ENCODE measurements at places on chromosomes 2 and 18.

GRCh38 chr18:34929336-34929780 lies 111.9 kb upstream of the MAPRE2 start:
- no peak for DNase-seq

GRCh38 chr2:71500426-71501079 lies 47.2 kb downstream of the DYSF start:
- DNase-seq: no peak

GRCh38 chr2:134225841-134226240 lies 28.0 kb upstream of the MGAT5 start:
- DNase-seq: no peak

- DNase-seq: no peak
These were observed 34.0 kb downstream of the PIGN start for GRCh38 chr18:62152844-62153243.

DNA sequence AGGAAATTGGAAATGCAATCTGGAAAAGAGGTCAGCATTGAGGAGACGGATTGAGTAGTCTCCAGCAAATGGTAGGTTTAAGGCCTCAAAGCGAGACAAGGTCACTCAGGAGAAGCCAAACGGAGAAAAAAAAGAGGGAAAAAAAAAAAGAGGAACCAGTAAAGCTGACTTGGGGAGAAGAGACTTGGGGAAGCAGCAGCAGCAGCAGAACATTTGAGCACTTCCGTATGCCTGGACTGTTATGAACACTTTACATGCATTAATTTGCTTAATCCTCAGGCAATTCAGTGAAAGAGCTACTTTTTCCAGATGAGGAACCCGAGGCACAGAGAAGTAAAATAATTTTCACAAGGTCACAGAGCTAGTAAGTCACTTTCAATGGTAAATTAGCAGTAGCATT lies 81.3 kb downstream of the OSBPL6 start:
- peak; percentile 64 for DNase-seq

GRCh38 chr2:196598846-196599245 lies 40.7 kb upstream of the CCDC150 start:
- DNase-seq: no peak

DNA sequence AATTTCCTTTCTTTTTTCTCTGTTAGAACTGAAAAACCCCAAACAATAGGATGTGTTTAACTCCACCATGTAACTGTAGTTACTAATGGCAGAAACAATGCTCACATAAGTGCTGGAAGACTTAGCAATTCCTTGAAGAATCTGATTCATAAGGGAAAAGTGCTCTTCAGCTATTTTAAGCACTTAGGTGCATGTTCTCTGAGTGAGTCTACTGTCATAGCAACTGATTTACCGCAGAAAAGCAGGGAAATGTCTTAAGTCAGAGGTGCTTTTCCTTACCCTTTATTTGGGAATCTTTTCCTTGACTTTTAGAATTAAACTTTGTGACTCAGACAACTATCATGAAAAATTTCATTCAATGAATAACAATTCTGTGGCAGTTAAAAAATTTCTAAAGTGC lies 65.4 kb upstream of the NABP1 start:
- no peak for DNase-seq

GRCh38 chr2:133574620-133575019 lies 6.4 kb upstream of the NCKAP5 start:
- DNase-seq: no peak

DNA sequence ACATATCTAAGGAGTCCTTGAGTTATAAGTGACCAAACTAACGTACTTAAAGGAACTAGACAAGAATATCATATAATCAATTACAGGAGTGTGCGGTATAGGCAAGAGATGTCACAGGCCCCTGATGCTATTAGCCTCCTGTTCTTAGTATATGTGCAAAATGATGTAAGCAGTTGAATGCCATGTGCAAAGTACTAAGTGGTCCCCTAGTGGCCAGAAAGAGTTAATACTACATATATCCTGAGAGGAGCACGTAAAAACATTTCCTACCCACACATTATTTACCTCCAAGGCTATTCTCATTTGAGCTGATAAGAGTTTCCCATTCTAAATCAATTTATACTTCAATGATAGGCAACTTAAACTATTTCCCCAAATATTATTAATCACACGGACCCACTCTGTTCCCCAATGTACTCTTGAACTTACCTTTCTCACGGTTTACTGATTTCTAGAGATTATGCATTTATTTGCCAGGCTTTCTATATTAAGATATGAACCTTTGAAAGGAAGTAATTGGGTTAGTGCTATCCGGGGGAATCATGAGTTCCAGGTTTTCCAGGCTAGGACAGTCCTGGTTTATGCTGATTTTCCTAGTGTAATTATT lies 158.0 kb upstream of the KLHL14 start:
- peak; percentile 36 for DNase-seq

DNA sequence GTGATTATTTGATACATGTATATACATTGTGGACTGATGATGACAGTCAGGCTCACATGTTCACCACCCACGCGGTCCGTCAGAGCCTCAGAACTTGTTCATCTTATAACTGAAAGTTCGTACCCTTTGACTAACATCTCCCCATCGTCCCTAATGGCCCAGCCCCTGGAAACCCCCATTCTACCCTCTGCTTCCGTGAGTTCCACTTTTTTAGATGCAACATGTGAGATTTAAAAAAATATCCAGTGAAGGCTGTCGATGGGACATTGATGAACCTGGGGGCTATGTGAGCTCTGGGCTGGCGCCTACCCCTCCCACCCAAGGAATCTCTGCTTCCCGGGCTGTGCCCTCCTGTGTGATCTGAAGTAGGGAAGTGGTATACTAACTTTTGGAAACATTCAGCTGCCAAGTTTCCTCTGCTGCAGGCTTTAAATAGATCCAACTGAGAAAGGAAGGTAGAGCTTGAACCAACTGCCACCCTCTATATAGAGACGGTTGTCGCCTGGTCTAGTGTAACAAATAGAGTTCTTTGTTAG lies 163.8 kb downstream of the FAM210A start:
- peak; percentile 89 for DNase-seq

- no peak for DNase-seq
These were observed 354.6 kb upstream of the FANCL start for GRCh38 chr2:58595714-58596113.

- peak; percentile 60 for DNase-seq
These were observed 54.1 kb downstream of the LPIN2 start for GRCh38 chr18:2958819-2959298.

DNA sequence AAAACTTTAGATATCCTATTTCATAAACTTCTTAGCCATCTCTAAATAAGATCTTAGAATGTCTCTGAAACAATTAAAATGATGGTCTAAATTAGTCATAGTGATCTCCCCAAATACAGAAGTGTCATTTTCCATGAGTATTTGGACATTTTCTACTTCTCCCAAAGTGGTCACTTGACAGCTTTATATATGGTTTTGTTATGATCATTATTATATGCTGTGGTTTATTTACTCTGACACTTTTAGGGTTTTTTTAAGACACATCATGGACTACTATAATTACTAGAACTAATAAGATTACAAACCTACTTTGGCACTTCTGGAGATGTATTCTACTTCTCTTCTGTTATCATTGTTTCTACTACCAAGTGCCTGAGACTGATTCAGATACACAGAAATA lies 47.1 kb downstream of the SLC25A12 start:
- DNase-seq: no peak

GRCh38 chr2:101147971-101148370 lies 3.2 kb downstream of the TBC1D8 start:
- no peak for DNase-seq

DNA sequence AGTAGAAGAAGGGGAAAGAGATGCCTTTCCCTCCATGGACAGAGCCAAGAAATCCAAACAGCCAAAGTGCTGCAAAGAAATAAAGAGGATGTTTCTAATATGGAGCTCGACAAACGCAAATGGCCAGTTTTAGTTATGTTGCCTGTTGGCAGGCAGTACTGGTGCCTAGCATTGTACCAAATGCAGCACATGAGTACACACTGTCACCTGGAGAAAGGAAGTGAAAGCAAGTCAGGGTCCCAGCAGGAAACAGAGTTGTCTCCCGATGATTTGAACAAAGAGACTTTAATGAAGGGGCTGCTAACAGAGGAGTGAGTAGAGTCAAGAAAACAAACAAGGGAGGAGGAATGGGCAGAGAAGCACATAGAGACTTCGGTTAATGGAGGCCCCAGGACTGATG lies 623.0 kb downstream of the BCL11A start:
- DNase-seq: no peak

DNA sequence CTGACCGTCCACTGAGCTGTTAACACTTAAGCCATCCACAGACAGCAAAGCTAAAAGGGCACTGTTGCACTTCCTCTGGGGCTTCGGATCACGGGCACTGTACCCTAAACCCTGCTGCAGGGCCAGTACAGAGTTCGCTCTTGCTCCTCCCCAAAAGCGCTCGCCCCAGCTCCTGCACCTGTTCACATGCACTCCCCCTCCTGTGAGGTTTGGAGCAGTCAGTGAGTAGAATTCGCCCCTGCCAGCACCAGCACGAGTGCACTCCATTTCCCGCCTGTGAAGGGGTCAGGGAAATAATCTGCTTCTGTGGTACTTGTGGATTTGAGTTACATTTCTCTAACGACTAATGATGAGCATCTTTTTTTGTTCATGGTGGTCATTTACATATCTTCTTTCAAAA lies 158.8 kb downstream of the PTPRM start:
- DNase-seq: no peak

GRCh38 chr18:41052625-41053024 lies 902.4 kb upstream of the PIK3C3 start:
- no peak for DNase-seq

DNA sequence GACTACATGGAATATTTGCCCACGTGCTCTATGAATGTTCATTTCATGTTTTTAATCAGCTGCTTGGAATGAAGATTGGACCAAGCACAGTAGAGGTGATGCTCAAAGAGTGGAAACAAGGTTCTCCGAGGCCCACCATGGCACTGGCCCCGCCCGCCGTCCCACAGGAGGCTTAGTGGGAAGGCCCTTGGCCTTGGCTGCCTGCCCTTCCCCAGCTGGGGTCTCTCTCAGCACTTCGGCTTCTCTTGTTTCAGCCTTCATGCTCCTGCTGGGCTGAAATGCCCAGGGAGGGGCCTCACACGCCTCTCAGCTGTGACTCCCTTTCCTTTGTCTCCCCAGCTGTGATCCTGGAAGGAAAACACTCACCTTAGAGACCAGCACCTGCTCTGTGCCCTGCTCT lies 833.2 kb downstream of the GALR1 start:
- DNase-seq: no peak

- DNase-seq: peak; percentile 9
These were observed 204.7 kb upstream of the ITGA4 start for GRCh38 chr2:181252262-181253148.

- DNase-seq: no peak
These were observed 13.3 kb upstream of the LCLAT1 start for GRCh38 chr2:30433541-30434299.

- peak; percentile 24 for DNase-seq
These were observed 521.3 kb downstream of the METTL4 start for GRCh38 chr18:2049986-2050385.
